ENCODE measurements at places on chromosomes 11 and 22.

- no peak for DNase-seq
These were observed 107.2 kb downstream of the SCN3B start for GRCh38 chr11:123547180-123547579.

- no peak for DNase-seq
These were observed 32.7 kb upstream of the USP47 start for GRCh38 chr11:11808992-11809615.

DNA sequence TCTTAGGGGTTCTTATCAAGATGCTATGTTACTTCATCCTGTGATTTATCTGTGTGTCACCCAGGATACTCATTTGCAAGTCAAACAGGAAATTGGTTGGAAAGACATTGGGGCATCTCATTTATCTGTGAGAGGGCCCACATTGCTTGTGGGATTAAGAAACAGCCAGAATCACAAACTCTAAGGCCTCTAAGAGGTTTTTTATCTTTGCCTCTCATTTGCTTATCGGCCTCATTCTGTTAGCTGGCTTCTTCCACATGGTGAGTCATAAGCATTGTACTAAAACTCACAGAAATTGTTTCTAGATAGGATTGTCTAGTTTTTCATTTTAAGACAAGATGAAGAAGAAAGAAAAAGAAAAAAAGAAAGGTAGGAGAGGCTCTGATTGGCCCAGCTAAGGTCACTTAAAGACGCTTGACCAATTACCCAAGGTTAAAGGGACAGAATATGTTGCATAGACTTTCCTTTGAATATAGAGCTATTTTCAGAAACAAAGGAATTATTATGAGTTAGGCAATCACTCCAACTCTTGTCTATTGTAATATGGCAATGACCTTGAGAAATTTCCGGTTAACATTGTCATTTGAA lies 121.9 kb downstream of the ARHGAP42 start:
- DNase-seq, result no peak

- DNase-seq, result no peak
These were observed 3.3 kb downstream of the CARD10 start for GRCh38 chr22:37515901-37516300.

DNA sequence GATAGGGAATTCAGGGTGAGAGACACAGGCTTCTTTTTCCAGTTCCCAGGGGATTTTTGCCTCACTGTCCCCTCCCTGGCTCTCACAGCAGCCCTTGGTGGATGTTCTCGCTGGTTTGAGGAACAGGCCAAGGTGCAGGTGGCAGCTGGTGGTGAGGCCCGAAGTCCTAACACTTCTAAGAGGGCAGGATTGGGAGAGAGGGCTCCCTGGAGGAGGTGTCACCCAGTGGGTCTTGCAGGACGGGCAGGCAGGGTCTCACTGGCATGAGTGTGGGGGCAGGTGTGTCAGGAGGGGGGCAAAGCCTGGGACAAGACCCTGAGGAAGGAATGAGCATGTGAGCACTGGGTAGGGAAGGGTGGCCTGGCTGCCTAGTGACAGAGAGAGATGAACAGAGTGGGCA lies 9.2 kb downstream of the ADORA2A start:
- DNase-seq, result no peak

DNA sequence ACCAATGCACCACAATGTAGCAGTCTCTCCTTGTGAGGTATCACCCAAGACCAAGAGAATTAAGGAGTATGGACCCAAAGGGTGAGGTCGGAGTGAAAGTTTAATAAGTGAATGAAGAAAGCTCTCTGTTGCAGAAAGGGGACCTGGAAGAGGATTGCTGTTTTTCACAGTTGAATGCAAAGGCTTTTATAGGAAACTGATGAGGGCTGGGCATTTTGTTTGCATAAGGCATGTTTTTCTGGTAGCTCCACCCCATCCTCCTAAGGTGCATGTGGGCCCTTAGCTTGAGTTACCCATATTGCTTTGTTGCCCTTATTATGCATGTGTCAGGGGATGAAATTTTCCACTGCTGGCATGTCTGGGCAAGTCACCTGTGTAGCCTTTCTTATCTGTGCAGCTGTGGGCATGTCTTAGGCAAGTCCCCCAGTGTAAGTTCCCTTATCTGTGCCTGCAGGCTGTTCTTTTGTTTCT lies 64.7 kb downstream of the BDNF start:
- DNase-seq, result no peak
